Colonic mucosa (tissue), 4 donors: ENCODE measurements at places on chromosomes 7 and 10. TPM values are rescaled to one million over a fixed set of nuclear protein-coding genes. Genes with fewer than 3 reads are reported as not detected.

Gene SLC18A3
- total RNA-seq = 0.42 TPM

Gene CHST12
- 8.8 TPM for total RNA-seq

Gene CRTAC1
- total RNA-seq = 0.17 TPM

Gene NUTM2D
- total RNA-seq = 3.3 TPM

Gene PIK3CG
- total RNA-seq = 2.3 TPM

Gene TDRD1
- total RNA-seq = 0.05 TPM

Gene EBLN1
- not detected for total RNA-seq

Gene STEAP4
- 3.1 TPM for total RNA-seq

Gene NPY4R
- total RNA-seq = 6.3 TPM

Gene TRPV5
- total RNA-seq = not detected

Gene MYL10
- not detected for total RNA-seq
